ENCODE measurements at places on chromosomes 7 and 10. TPM values are rescaled to one million over a fixed set of nuclear protein-coding genes. Genes with fewer than 3 reads are reported as not detected.

DNA sequence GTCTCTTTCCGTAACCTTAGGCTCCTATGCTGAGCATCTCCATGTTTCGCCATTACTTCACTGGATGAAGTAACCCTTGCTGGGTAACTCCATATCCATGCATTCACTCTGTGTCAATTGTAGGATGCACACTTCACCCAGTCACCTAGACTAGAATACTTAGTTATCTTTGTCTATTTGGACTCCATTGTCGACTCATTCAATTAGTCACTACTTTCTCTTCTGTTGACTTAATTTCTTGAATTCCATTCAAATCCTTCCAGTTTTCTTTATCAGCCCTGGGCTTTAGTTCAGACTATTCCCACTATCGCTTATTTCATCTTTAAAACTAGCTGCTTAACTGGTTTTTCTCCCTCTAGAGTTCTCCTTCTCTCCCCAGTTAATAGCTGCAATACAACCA lies 111.3 kb upstream of the TNS3 start:
- DNase-seq, result peak; percentile 100
- peaks cover 58% of the 10 kb centered on the region for H3K4me1 ChIP-seq
- no peaks in the 10 kb centered on the region for H3K36me3 ChIP-seq
- 0 out of 2 replicates have a peak overlapping the region, but pooled peaks have one; percentile 0 for H3K4me3 ChIP-seq
- peak overlapping the region; percentile 78 for H3K27ac ChIP-seq

DNA sequence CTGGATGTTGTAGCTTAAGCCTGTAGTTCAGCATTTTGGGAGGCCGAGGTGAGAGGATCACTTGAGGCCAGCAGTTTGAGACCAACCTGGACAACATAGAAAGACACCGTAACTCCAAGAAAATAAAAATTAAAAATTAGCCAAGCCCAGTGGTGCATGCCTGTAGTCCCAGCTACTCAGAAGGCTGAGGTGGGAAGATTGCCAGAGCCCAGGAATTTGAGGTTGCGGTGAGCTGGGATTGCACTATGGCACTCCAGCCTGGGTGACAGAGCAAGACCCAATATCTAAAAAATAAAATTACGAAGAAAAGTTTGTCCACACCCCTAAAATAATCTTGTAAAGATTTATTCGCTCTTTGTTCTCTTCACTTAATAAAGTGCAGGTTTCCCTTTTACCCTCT lies 951.0 kb downstream of the TYW1 start:
- no peaks in the 10 kb centered on the region for H3K36me3 ChIP-seq
- H3K27me3 ChIP-seq, result no peaks in the 10 kb centered on the region
- no peak for DNase-seq
- H3K4me1 ChIP-seq, result no peaks in the 10 kb centered on the region
- H3K4me3 ChIP-seq, result no peak overlapping the region
- H3K27ac ChIP-seq, result no peak overlapping the region

DNA sequence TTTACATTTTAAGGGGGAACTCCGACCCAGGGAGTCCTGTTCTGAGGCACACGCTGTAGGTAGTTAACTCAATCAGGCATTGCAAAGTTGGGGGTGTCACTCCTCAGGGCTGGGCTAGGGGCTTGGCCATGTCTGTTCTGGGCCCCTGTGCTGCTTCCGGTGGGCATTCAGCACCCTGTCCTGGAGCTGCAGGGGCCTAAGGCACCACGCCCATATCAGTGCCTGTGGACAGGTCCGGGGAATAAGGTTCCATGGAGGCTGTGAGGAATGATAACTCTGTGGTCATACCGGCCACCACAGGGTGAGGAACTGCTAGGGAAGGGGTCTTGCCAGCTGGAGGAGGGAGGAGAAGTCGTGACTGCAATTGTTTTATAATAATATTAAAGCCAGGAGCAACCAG lies 539.1 kb upstream of the FOXK1 start:
- H3K27ac ChIP-seq, result no peak overlapping the region
- no peaks in the 10 kb centered on the region for H3K36me3 ChIP-seq
- no peaks in the 10 kb centered on the region for H3K4me1 ChIP-seq
- no peak overlapping the region for H3K4me3 ChIP-seq
- H3K27me3 ChIP-seq, result peaks cover 95% of the 10 kb centered on the region
- DNase-seq, result no peak

GRCh38 chr7:6443372-6443941 lies 4.3 kb downstream of the DAGLB start:
- peak; percentile 93 for DNase-seq
- peak overlapping the region; percentile 77 for H3K27ac ChIP-seq
- H3K4me1 ChIP-seq, result peaks cover 35% of the 10 kb centered on the region
- no peak overlapping the region for H3K4me3 ChIP-seq
- H3K36me3 ChIP-seq, result peaks cover 23% of the 10 kb centered on the region

The UFSP1 gene
- 2.8 TPM for total RNA-seq

All from PC-9 (cell line).